Neural crest cell (in vitro differentiated cells): ENCODE measurements at places on chromosomes 3 and 15. TPM values are rescaled to one million over a fixed set of nuclear protein-coding genes. Genes with fewer than 3 reads are reported as not detected.

GRCh38 chr3:5309171-5309570, 121.7 kb downstream of the EDEM1 start:
- DNase-seq = no peak

DNA sequence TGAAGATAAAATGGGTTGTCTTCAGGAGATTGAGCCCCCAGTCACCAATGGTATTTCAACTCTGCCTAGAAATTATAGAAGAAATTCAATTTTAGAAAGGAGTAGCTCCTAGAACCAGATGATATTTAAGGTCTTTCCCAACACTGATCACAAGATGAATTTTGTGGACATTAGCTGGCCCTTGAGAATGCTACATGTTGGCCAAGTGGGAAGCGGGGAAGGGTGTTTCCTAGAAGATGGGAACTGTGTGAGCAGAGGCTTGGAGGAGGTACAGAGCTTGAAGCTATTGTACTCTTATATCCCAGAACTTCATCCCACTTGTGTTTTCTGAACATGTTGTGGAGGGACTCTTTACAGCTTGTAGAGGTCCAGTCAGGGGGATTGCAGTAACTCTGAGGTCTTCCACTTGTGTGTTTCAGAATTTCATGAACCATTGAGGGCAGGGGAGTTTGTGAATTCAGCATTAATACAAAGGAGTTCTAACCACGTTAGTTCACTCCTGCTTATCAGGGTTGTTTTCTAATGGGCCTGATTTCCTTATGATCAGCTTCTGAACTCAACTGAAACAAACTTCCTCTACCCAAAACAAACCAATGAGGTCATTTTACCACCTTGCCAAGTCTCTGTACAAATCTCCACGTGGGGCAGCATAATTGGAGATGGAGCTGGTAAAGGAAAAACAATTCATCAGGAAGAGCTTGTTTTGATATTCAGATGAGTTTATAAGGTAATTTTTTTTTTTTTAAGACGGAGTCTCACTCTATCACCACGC, 152.6 kb upstream of the TPM1 start:
- no peak for DNase-seq

CKMT1B gene
- 1.9 and 4.5 TPM in 2 replicates for total RNA-seq

DNA sequence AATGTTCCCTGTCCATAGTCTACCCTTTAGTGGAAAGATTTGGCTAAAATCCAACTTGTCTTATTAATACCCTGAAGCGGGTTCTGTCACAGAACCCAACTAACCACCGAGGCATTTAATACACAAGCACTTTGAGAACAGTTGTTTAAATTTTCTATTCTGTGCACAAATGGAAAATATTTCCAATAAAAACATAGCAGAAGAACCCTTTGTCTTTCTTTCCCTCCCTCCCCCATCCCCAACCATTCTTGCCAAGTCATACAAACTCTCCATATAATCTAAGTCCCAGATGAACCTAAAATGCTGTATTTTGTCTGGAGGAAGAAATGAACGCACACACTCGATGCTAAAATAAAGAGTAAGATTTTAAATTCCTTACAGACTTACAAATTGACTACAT, 126.9 kb upstream of the STRIT1 start:
- DNase-seq = no peak

GRCh38 chr3:53842436-53843194, 3.6 kb downstream of the CHDH start:
- DNase-seq = peak; percentile 17

GRCh38 chr3:12423918-12424630, 60.2 kb upstream of the TSEN2 start:
- DNase-seq = no peak

PTX3 gene
- total RNA-seq = 41.1 and 45.6 TPM in 2 replicates

GRCh38 chr3:53022647-53023046, 23.2 kb downstream of the SFMBT1 start:
- DNase-seq = no peak

DNA sequence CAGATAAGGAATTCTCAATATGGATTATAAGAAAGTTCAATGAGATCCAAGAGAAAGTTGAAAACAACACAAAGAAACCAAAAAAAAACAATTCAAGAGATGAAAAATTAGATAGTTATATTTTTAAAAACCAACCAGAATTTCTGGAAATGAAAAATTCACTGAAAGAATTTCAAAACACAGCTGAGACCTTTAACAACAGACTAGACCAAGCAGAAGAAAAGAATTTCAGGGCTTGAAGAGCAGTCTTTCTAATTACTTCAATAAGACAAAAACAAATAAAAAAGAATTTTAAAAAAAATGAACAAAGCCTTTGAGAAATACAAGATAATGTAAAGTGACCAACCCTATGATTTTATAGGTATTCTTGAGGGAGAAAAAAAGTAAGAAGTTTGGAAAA, 155.4 kb downstream of the ZMAT3 start:
- DNase-seq = no peak

GRCh38 chr3:70393881-70394612, 81.6 kb upstream of the MDFIC2 start:
- DNase-seq = no peak

DNA sequence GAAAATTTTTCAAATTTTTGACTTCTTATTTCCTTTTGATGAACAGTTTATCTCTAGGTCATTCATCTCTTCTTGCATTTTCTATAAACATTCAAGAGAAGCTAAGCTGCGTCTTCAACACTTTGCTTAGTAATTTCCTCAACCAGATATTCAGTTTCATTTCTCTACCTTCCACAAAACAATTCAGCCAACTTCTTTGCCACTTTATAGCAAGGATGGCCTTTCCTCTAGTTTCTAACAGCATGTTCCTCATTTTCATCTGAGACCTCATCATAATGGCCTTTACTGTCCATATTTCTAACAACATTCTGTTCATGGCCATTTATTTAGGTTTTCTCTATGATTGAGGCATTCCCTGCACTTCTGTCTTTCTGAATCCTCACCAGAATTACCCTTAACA, 90.0 kb downstream of the ARIH1 start:
- DNase-seq = no peak
